H1 (cell line): ENCODE measurements at places on chromosomes 11 and 22.

- H3K4me3 ChIP-seq, result no peak overlapping the region
- no peak for DNase-seq
- H3K27me3 ChIP-seq, result no peaks in the 10 kb centered on the region
- H3K36me3 ChIP-seq, result peaks cover 86% of the 10 kb centered on the region
These were observed 15.6 kb upstream of the VWCE start for GRCh38 chr11:61310749-61311148.

GRCh38 chr11:127238321-127238720 is 237.8 kb upstream of the KIRREL3 start:
- H3K4me3 ChIP-seq, result no peak overlapping the region
- DNase-seq, result no peak
- no peaks in the 10 kb centered on the region for H3K36me3 ChIP-seq
- H3K4me1 ChIP-seq, result no peaks in the 10 kb centered on the region
- H3K27ac ChIP-seq, result no peak overlapping the region

DNA sequence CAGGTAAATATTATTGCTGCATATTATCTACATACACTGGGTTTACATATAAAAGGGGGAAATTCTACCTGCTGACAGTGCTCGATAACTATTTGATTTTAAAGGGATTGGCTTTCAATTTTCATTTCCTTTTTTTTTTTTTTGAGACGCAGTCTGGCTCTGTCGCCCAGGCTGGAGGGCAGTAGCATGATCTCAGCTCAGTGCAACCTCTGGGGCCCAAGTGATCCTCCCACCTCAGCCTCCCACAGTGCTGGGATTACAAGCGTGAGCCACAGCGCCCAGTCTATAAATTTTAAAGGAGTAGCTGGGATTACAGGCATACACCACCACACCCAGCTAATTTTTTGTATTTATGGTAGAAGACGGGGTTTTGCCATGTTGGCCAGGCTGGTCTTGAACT is 3.2 kb upstream of the PCF11 start:
- H3K27ac ChIP-seq, result no peak overlapping the region
- no peak overlapping the region for H3K4me3 ChIP-seq
- no peak for DNase-seq
- H3K27me3 ChIP-seq, result no peaks in the 10 kb centered on the region

DNA sequence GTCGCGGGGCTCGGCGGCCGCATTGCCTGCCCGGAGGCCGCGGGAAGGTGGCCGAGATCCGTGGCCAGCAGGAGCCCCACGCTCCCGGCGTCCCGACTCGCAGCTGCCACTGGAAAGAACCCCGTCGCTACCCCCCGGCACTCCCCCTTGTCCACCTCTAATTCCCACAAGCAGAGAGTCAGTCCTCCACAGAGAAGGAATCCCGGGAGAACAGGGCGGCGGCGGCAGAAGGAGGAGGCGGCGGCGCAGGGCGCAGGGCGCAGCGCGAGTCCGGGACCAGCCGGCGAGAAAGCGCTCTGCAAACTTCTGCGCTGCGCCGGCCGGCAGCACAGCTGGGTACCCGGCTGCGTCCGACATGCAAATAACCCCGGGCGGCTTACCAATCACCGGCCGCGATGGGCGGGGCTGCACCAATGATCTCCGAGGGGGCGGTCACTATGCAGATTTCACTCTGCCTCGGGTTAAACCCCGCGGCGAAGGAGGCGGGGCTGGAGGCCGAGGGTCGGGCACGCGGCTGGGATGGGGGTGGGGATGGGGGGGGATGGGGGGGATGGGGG is at the start of gene ABTB2:
ABTB2 (minus strand) TSS at position 310 of the 557 bp plus-strand sequence.
- peaks cover 5% of the 10 kb centered on the region for H3K27me3 ChIP-seq
- DNase-seq, result peak; percentile 98
- H3K4me1 ChIP-seq, result peaks cover 4% of the 10 kb centered on the region
- peak within 1 kb of the TSS; percentile 72 for H3K4me3 ChIP-seq
- no peaks in the 10 kb centered on the region for H3K36me3 ChIP-seq
- H3K27ac ChIP-seq, result peak within 1 kb of the TSS; percentile 84; the same call in 1 of the 2 replicates

DNA sequence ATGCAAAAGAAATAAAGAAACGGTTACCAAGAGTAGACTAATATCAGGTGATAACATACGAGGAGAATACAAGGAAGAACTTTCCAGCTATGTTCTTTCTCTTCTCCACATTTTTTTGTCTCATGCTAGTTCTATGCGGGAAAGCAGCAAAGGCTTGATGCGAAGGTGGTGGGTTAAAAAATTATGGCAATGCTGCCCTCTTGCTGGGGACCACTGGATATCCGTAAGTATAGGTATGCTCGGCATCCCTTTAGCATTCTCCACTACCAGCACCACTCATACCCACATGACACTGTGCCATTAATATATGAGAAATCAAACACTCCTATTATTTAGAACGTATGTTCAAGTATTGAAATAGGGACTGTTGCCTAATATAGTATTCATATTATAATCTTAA is 776.4 kb downstream of the LRRC4C start:
- H3K27me3 ChIP-seq, result no peaks in the 10 kb centered on the region
- no peaks in the 10 kb centered on the region for H3K36me3 ChIP-seq
- no peak overlapping the region for H3K4me3 ChIP-seq
- peaks cover 4% of the 10 kb centered on the region; the same call in 1 of the 2 replicates for H3K4me1 ChIP-seq

DNA sequence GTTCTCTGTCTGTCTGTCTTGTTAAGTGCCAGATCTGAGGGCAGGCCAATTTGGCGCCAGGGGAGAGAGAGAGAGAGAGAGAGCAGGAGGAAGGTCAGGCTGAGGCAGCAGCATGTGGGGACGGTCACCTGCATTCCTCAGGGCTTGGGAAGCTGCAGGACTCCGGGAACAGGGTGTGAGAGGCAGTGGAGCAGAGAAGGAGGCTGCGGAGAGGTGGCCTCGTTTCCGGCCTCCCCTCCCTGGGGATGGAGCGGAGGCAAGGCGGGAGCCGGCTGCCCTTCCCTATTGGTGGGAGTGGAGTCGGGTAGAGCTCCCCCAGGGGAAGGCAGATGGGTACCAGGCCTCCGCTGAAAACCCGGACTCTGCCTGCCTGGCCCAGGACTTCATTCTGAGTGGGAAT is 9.7 kb downstream of the CLMP start:
- DNase-seq, result no peak
- H3K4me3 ChIP-seq, result no peak overlapping the region
- H3K27ac ChIP-seq, result no peak overlapping the region
- H3K27me3 ChIP-seq, result no peaks in the 10 kb centered on the region
- peaks cover 17% of the 10 kb centered on the region for H3K4me1 ChIP-seq

DNA sequence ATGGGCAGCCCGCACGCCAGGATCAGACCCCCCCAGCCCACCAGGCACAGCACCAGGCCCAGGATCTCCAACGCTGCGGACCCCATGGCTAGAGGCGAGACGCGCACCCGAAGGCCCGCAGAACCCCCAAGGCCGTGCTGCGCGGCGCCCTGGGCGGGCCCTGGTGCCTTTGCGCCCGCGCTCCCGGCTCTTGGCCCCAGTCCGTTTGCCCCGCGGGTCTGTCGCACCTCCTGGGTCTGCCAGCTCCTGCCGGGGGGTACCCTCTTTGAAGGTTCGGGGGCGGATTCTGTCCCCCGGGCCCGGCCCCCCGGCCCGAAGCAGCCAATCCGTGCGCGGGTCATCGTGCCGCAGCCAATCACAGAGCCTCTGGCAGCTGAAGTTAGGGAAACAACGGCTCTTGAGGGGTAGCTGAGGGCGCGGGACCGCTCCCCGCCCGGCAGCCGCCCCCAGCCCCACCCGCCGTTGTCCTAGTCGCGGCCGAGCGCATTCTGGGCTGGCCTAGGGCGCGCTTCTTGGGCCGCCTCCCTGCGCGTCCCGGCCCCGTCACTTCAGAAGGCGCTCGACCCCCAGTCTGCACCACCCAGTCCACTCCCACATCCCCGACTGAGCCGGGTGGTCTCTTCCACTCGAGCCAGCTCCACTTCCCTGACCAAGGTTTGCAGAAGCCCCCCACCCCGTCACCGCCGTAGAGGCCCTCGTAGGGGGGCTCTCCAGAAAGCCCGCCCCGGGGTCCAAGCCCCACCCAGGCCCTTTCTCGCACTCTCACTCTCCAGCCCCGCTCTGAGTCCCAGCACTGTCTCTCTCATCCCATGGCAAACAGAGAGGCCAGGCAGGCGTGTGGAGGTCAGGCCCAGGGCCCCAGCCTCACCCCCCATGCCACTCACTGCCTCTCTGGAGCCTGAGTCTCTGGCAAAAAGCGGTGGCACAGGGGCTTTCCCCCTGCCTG is at the start of gene CLDN5:
CLDN5 (minus strand) TSS at position 241 of the 946 bp plus-strand sequence; CDS start at position 86, 155 bp downstream.
- peak within 1 kb of the TSS; percentile 61 for H3K4me3 ChIP-seq
- no peak within 1 kb of the TSS for H3K27ac ChIP-seq
- no peak for DNase-seq
- H3K27me3 ChIP-seq, result peaks cover 41% of the 10 kb centered on the region
- H3K4me1 ChIP-seq, result peaks cover 15% of the 10 kb centered on the region
- H3K36me3 ChIP-seq, result no peaks in the 10 kb centered on the region

GRCh38 chr11:45267052-45267451 is 19.1 kb downstream of the SYT13 start:
- no peak overlapping the region for H3K4me3 ChIP-seq
- no peaks in the 10 kb centered on the region for H3K4me1 ChIP-seq
- peak; percentile 97 for DNase-seq
- no peaks in the 10 kb centered on the region for H3K36me3 ChIP-seq
- H3K27ac ChIP-seq, result no peak overlapping the region
- peaks cover 1% of the 10 kb centered on the region for H3K27me3 ChIP-seq

DNA sequence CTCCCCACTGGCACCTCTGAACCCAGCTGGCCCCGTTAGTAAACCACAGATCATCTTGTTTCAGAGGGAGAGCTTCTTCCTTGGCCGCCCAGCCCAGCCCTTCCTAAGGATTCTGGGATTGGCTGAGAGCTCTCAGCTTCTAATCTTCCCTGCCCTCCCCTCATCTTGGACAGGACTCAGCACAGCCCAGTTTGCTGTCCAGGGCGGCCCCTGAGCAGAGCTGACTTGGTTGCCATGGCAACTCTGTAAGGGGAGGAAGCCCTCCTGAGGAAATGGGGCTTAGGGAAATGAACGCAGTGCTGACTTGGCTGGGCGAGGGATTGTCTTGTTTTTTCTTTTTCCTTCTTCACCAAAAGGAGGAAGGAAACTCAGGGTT is 4.6 kb downstream of the APOL4 start:
- H3K27ac ChIP-seq, result no peak overlapping the region; the same call in 1 of the 2 replicates
- DNase-seq, result no peak
- H3K27me3 ChIP-seq, result no peaks in the 10 kb centered on the region
- H3K36me3 ChIP-seq, result no peaks in the 10 kb centered on the region

DNA sequence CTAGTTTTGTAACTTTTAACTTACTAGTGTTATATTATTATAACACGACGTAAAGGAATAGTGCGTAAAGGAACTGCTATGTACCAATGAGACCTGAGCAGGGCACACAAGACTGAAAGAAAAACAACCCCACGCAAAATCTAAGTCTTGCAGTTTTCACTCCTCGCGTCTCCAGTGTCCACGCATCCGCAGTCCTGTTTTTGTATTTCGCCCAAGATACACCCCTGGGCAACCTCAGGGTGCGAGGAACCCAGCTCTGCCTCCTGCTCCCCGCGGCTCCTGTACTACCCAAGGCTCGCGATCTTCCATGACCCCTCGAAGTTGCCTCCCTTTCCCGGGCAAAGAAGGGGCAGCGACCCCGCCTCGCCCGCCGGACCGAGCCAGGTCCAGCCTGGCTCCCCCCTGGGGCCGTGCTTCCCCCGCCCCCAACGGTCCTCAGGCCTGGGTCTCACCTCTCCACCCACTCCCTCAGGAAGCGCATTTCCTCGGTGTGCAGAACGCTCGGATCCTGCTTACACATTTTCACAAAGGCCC is 393 bp downstream of the ST13 start:
- H3K27ac ChIP-seq, result peak overlapping the region; percentile 98
- peak overlapping the region; percentile 98 for H3K4me3 ChIP-seq
- H3K4me1 ChIP-seq, result no peaks in the 10 kb centered on the region; the same call in 1 of the 2 replicates
- H3K27me3 ChIP-seq, result no peaks in the 10 kb centered on the region

GRCh38 chr11:74278721-74279161 is 32.7 kb downstream of the P4HA3 start:
- H3K4me1 ChIP-seq, result no peaks in the 10 kb centered on the region
- no peak overlapping the region for H3K27ac ChIP-seq
- H3K36me3 ChIP-seq, result no peaks in the 10 kb centered on the region
- no peak for DNase-seq
- no peaks in the 10 kb centered on the region for H3K27me3 ChIP-seq
- no peak overlapping the region for H3K4me3 ChIP-seq

DNA sequence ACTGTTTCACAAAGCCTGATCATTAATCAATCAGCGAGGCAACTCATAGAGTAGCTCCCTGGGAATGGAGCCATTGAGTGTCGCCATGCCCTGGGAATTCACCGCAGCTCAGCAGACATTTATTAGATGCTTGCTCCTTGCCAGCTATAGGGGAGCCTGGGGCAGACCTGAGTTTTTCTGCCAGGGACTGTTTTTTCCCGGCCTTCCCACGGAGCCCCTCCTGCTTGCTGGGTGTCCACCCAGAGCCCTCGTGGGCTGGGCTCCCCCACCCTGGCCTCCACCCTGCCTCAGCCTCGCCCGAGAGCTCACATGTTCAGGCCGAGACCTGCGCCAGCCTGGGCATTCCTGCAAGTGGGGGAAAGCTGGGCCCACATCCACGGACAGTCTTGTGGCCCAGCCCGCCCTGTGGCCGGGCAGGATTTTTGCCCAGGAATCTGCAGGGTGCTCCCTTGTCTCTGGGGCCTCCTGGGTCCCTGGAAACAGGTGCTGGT is 64.9 kb downstream of the SMIM38 start:
- no peak overlapping the region for H3K4me3 ChIP-seq
- DNase-seq, result no peak
- H3K36me3 ChIP-seq, result no peaks in the 10 kb centered on the region
- H3K27ac ChIP-seq, result no peak overlapping the region
- no peaks in the 10 kb centered on the region for H3K4me1 ChIP-seq
- H3K27me3 ChIP-seq, result no peaks in the 10 kb centered on the region

DNA sequence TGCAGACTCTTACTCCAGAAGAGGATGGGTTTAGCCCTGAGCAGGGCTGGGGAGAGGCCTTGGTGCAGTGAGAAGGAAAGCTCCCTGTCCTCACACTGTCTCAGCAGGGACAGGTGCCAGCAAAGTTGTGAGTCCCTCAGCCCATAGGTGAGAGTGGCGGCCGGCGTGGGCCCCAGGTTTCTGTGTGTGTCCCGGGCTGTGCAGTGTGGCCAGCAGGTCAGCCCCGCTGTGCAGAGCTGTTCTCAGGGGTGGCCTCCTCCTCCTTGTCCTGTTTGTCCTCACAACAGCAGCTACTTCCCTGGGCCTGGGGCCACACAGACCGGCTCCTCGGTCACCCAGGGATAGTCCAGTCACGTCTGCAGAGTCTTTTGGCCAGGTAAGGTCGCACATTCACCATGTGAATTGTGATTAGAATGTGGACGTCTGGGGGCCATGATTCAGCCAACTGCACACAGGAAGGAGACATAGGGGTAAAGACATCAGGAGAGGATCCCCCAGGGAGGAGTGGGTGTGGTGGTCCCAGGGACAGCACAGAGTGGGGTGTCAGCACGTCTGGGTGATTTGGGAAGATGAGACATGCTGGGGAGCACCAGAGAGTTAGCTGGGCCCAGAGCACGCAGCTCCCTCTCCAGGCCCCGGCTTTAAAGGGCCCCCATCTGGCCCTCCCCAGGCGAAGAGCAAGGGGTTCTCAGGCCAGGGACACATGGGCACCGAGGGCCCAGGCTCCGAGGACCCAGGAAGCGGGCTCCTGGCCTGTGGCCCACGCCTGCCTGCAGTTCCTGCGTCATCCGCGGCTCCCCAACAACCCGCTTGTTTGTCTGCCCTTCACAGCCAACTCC is 81.6 kb downstream of the MYEOV start:
- no peak for DNase-seq
- H3K27ac ChIP-seq, result no peak overlapping the region
- no peak overlapping the region for H3K4me3 ChIP-seq
- no peaks in the 10 kb centered on the region for H3K27me3 ChIP-seq
- no peaks in the 10 kb centered on the region for H3K36me3 ChIP-seq

- H3K4me3 ChIP-seq, result no peak overlapping the region
- DNase-seq, result no peak
- no peak overlapping the region for H3K27ac ChIP-seq
- no peaks in the 10 kb centered on the region for H3K36me3 ChIP-seq
- H3K27me3 ChIP-seq, result no peaks in the 10 kb centered on the region
- no peaks in the 10 kb centered on the region for H3K4me1 ChIP-seq
These were observed 17.0 kb upstream of the NUCB2 start for GRCh38 chr11:17259519-17259918.
